ENCODE measurements at places on chromosomes 16 and 17.
A peak's percentile ranks its signal among the peaks of the same experiment; 100 is the strongest.

- peak overlapping the region; percentile 79 for H3K4me3 ChIP-seq
- H3K27ac ChIP-seq, result peak overlapping the region; percentile 99
- H3K27me3 ChIP-seq, result no peaks in the 10 kb centered on the region
- H3K36me3 ChIP-seq, result no peaks in the 10 kb centered on the region
Measured at GRCh38 chr16:22191532-22192260, 14.4 kb upstream of the EEF2K start.

DNA sequence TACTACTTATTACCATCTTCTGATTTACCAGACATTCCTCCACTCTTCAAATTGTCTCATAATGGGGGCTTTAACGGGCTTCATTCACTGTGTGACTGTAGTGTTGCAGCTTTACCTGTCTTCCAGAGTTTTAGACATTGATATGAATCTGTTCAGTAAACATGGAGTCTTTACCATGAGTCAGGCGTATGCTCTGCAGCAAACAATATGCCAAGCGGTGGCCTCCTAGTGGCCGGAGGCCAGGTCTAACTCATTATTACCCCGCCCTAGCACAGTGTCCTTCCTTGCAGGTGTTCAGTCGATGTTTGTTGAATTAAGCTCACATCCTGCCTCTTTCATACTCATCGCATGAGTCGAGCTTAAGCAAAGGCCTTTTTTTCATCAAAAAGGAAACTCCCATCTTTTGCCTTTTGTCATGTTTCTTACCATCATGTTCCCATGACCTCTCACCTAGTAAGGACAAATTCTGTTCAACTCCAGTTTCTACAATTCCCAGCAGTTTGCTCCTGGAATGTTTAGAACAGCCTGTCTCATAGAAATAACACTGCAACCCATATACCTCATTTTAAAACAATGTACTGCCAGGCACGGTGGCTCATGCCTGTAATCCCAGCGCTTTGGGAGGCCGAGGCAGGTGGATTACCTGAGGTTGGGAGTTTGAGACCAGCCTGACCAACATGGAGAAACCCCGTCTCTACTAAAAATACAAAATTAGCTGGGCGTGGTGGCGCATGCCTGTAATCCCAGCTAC lies 39.4 kb downstream of the TUBD1 start:
- no peaks in the 10 kb centered on the region for H3K36me3 ChIP-seq
- peak overlapping the region; percentile 25 for H3K27ac ChIP-seq
- no peaks in the 10 kb centered on the region for H3K27me3 ChIP-seq
- H3K4me1 ChIP-seq, result peaks cover 33% of the 10 kb centered on the region

DNA sequence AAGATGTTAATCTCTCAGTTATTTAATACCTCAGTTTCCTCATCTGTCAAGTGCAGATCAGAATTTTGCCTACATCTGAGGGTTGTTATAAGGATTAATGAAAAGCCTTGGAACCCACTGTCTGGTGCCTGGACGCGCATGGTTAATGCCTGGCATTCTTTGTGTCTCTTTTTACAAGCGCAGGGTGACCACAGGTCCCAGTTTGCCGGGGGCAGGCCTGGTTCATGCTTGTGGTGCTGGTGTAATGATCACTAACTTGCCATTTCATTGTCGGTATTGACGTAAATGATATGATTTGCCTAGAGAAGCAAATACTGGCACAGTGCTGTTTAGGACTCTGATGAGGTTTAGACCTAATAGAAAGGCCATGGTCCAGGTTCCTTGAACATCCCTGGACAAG lies 23.1 kb downstream of the MRC2 start:
- no peaks in the 10 kb centered on the region for H3K36me3 ChIP-seq
- peaks cover 22% of the 10 kb centered on the region for H3K4me1 ChIP-seq
- no peaks in the 10 kb centered on the region for H3K27me3 ChIP-seq
- no peak for DNase-seq
- no peak overlapping the region for H3K27ac ChIP-seq

- H3K36me3 ChIP-seq, result no peaks in the 10 kb centered on the region
- H3K4me1 ChIP-seq, result no peaks in the 10 kb centered on the region
- H3K27me3 ChIP-seq, result no peaks in the 10 kb centered on the region
- no peak overlapping the region for H3K27ac ChIP-seq
- no peak for DNase-seq
Measured at GRCh38 chr16:79970551-79971236, 370.2 kb upstream of the MAF start.

DNA sequence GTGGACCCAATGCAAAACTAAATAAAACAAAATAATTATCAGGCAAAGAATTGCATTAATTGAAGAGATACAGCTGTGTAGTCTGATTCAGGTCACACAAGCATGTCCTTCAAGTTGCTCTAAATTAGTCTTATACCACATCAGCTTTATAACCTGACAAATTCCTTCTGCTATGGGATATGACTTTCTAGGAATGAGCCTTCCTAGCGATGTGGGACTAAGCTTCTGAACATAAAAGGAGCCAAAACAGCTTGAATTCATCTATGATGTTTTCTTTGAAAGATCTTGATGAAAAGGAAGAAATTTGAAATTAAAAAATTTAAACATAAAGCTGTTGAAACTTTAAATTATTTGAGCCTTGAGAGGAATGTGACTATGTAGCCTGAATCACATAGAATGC lies 1409.1 kb downstream of the CDH11 start:
- no peak for DNase-seq
- no peak overlapping the region for H3K27ac ChIP-seq
- H3K4me1 ChIP-seq, result no peaks in the 10 kb centered on the region
- no peaks in the 10 kb centered on the region for H3K27me3 ChIP-seq
- H3K36me3 ChIP-seq, result no peaks in the 10 kb centered on the region

All from T-cell (primary cell).